EL (cell line): ENCODE measurements at places on chromosomes 6 and 20.
A peak's percentile ranks its signal among the peaks of the same experiment; 100 is the strongest.

- DNase-seq = no peak
Observed at GRCh38 chr6:131288214-131288613, 152.9 kb downstream of the AKAP7 start.

DNA sequence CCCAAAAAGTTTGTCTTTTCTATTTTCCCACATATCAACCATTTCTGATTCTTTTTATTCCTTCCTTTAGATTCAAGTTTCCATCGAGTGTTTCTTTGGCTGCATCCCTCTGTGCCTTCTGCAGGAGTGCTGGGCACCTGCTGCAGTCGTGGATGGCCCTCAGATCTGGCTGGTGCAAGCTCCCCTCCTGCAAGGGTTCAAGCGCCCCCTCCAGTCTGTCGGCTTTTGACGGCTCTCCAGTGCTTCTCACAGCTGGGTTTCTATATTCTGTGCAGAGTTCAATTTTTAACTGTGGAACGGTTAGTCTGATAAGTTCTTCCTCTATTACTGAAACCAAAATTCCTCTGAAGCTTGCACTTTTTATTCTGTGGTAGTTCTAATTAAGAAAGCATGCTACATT lies 132.1 kb downstream of the HUS1B start:
- no peak for DNase-seq

DNA sequence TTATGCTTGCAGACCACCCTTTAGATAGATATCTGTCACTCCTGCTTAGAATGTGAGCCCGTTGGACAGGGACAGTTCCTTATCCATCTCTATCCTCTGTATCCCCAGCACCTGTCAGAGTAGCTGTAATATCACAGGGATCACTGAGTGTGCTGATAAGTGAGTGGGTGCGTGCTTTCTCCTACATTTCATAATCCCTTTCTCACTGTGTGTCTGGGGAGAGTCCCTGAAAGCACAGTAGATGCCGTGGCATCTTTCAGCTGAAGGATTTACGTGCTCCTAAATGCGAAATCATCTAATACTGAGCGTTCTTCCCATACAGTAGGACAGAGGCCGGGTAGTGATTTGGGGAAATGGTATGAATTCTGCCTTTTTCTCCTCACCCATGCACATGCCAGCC lies 198.9 kb upstream of the SASH1 start:
- no peak for DNase-seq

GRCh38 chr6:122736616-122737015 lies 42.9 kb upstream of the FABP7 start:
- DNase-seq = no peak

DNA sequence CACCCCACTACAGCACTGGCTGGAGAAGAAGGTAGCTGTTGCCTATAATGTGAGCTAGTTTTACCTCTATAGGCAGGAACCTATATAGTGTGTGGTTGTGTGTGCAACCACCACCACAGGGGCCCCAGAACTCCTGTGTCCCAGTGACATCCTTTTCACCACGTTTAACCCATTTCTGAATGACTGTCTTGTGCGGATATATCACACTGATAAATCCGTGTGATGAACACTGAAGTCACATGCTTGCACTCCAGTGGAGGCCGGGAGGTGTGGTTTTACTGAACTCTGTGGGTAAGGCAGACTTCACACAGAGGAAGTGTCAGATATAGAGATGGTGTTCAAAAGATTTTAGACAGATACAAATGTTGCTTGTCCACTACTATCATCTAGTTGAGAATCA lies 32.5 kb downstream of the SDHAF4 start:
- no peak for DNase-seq

GRCh38 chr6:106820412-106820852 lies 154.1 kb downstream of the CD24 start:
- peak; percentile 88 for DNase-seq

DNA sequence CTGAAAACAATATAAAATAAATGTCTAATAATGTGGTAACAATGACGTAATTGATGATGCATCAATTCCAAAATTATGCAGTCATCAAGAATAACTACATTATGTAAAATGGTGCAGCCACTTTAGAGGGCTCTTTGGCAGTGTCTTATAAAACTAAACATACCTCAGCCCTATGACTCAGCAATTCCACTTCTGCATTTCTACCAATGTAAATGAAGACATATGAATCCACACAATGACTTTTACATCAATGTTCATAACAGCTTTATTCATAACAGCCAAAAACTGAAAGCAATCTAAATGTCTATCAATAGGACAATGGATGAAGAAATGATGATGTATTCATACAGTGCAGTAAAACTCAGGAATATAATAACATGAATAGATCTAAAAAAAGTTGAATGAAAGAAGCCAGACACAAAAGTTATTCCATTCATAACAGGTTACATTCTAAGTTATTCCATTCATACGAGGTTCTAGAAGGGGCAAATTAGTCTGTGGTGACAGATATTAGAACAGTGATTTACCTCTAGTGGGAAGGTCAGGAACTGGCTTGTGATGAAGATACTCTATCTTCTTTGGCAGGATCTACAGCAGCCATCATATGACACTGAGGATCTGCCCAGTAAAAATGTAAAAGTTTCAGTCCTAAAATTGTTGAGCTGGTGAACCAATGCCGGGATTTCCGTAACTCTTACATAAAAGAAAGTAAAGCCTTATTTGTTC lies 396.1 kb downstream of the PLCB1 start:
- DNase-seq = peak; percentile 81

DNA sequence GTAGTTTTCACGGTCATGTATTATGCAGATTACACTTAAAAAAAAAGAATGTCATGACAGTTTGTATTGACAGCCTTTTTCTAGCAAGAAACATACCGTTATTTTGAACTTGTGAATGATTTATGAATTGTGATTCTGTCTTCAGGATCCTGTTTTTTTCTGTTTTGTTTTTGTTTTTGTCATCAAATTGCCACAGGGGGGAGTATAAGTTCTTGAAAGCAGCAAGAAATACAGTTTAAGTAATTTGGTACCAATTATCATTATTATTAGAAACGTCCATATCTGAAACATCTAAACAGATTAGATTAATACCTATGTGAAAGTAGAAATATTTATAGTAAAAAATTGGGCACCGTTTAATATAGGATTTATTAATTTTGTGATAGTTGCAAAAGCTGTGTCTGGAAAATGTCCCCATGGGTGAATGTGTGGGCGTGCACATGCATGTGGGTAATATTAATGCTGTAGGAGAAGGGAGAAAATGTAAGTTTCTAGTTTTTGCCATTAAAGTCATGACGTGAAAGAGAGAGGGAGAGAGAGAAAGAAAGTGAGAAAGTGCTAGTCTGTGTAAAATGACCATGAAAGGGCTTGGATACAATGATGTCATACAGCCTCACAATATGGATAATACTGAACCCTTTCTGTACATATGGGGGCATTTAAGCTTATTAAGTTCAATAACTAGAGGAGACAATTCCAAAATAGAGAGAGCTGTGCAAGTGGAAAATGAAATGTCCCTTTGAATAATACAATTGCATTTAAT lies 9.4 kb upstream of the CCN2 start:
- DNase-seq = no peak

DNA sequence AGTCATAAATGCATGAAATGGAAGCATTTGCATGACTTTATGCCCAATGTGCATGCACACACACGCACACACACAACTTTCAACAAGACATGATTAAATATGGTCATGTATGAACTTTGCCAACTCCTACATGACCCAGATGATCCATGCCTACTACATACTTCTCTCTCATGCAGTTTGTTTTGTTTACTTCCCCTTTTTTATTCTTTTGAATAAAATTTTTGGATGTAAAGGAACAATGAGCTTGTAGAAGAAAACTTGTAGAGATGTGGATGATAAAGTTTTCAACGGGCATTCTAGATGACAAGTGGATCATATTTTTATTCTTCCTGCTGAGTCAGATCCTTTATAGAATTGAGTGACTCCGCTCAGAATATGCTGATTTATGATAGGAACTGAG lies 50.8 kb upstream of the AIG1 start:
- DNase-seq = no peak

GRCh38 chr6:146965110-146965689 lies 239.0 kb upstream of the STXBP5 start:
- DNase-seq = no peak

DNA sequence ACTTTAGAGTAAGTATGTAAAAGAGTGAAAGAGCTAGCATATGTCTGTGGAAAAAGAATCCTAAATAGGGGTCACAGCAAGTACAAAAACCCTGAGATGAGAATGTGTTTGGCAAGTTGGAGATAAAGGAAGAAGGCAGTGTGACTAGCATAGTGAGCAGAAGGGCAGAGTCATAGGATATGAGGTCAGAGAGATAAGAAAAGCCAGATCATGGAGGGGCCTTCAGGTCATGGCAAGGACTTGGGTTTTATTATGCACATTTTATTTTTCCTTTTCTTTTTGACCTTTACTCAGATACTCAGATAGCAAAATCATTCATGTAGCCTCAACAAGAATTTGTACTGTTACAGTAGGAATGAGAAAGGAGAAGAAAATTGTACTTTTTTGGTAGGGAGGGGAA lies 138.0 kb downstream of the GJA1 start:
- no peak for DNase-seq

DNA sequence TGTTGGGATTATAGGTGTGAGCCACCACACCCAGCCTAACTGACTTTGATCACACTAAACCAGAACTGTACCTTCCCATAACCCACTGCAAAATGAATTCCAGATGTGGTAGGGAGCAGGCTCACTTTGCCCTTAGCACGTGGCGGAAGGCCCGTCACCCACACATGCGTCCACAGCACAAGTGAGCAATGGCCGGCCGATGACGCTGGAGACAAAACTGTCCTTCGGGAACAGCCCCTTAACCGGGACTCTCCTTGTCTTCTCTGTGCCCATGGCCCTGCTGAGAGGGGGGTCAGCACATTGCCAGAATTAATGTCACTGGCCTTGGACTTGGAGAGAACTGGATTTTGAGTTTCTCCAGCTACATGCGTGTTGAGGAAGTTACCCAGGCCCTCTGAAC lies 107.2 kb downstream of the TOX2 start:
- DNase-seq = no peak

- no peak for DNase-seq
Observed at GRCh38 chr6:107840636-107841274, 16.6 kb upstream of the SCML4 start.

DNA sequence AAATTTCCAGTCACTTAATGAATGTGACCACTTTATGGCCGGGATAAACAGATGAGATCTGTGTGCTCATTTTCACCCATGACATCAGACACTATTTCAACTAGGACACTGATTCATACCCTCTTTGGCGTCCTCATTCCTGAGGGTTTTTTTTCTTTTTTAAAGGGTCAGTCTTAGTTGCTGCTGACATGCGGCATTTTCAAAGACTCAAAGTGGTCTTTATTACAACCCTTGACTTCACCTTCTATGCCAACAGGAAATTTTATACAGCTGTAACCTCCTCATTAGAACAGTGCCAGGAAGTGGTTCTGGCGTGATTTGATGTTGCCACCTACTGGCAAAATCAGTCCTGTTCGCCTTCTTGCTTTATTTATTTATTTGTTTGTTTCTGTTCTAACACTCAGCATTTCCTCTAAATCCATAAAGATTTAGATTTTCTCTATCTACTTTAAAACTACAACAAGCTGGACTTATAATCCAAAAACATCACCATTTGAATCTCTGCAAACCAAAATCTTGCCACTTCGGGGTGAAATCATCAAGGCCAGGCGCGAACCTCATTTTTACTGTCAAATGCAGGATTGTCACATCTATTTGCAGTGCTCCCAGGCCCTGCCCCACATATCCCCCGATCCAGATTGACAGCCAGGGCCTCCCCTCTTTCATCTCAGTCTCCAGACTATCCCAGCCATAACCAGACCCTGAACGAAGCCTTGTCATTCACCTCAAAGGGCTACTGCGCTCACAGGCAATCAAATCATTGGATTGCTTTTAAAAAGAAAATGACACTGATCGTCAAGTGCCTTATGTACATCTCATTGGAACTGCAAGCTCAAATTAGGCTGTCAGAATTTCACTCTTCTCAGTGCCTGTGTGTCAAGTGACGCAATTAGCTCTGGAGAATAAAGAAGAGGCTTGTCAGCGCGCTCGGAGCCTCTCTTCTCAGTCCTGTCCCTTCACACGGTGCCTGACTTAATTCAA lies 77.5 kb downstream of the C6orf118 start:
- DNase-seq = no peak

DNA sequence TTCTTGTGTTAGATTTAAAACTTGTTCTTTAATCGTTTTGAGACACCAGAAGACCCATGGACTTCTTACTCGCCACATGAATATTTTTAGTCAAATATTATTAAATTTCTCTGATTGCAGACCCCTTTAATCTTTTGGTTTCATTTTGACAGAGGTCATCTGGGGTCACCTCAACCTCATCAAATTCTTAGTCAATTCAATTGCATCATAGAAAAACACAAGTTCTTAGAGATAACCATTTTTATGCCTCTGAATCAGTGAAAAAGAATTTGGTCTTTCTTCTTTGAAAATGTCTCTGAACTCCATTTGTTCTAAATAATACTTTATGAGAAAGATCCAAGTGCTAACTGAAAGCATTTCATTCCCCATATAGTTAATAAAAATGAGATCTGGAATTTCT lies 55.2 kb upstream of the CBLN4 start:
- DNase-seq = no peak

- DNase-seq = no peak
Observed at GRCh38 chr20:46028772-46029371, at the start of gene SLC12A5. SLC12A5 (plus strand) TSS chr20:46029215; CDS start chr20:46029345, 130 bp downstream.

DNA sequence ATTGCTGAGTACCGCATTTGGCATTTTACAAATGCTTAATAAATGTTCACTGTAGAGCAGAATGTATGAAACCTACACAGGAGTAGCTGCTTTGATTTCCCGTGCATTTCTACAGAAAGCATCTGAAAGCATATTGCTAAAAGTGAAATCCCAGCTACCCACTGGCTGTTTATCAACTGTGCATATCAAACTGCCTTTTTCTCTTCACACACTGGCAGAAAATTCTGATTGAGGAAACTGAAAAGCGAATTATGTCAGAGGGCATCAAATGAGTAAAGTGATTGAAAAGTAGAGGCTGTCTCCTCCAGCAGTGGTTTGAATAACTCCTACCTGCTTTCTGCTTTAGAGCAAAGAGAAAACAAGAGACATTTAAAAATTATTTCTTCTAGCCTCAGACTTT lies 28.0 kb downstream of the STX11 start:
- no peak for DNase-seq

- DNase-seq = no peak
Observed at GRCh38 chr6:22343864-22344263, 47.0 kb upstream of the PRL start.

GRCh38 chr20:23178806-23179205 lies 92.7 kb upstream of the CD93 start:
- DNase-seq = no peak

- no peak for DNase-seq
Observed at GRCh38 chr20:60300374-60300773, 342.2 kb downstream of the CDH26 start.

DNA sequence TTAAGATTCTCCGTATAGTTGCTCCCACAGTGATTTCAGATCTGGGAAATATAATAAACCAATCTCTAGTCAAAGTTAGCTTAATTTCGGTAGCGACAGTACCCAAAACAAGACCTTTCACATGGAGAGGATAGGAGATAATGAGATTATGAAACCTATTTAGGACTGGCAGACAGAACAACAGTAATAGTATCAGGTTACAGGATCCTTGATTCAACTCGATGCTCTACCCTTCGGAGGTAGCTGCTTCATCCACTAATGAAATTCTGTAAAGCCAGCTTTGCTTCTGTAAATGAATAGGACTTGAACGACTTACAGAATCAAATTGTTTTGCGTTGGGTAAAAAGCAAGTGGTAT lies 534 bp upstream of the AKIRIN2 start:
- DNase-seq = peak; percentile 52

- DNase-seq = no peak
Observed at GRCh38 chr6:150156460-150156859, 13.6 kb downstream of the PPP1R14C start.

GRCh38 chr6:156336089-156336488 lies 441.1 kb upstream of the ARID1B start:
- no peak for DNase-seq

- no peak for DNase-seq
Observed at GRCh38 chr6:107714104-107714503, 110.0 kb downstream of the SCML4 start.
